Neural progenitor cell (in vitro differentiated cells): ENCODE measurements at places on chromosomes 11 and 22. TPM values are rescaled to one million over a fixed set of nuclear protein-coding genes. Genes with fewer than 3 reads are reported as not detected.
A peak's percentile ranks its signal among the peaks of the same experiment; 100 is the strongest.

Gene SCN3B
- total RNA-seq, result 0.12 TPM in 1 of 2 replicates, not detected in the other

GRCh38 chr22:31962387-31963125, 18.2 kb downstream of the YWHAH start:
- H3K27ac ChIP-seq, result no peak overlapping the region
- no peak for DNase-seq
- H3K27me3 ChIP-seq, result no peaks in the 10 kb centered on the region
- H3K4me1 ChIP-seq, result peaks cover 6% of the 10 kb centered on the region
- H3K4me3 ChIP-seq, result no peak overlapping the region
- H3K36me3 ChIP-seq, result no peaks in the 10 kb centered on the region

DNA sequence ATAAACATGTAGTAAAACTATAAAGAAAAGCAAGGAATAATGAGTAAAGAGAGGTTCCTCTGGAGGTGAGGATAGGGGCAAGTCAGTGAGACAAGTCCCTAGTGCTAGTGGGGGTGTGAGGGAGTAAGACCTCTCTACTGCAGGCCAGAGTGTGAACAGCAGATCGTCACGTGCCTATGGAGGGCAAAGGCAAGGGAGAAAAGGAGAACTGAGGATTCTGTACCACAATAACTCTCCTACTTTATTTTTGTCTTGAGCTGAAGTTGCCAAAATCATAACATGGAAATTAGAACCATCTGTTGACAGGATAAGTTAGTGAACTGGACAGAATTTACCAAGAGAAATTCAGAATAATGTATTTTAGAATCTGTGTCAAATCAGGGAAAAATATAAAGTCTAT, 77.6 kb downstream of the ENTHD1 start:
- H3K4me1 ChIP-seq, result no peaks in the 10 kb centered on the region
- H3K4me3 ChIP-seq, result no peak overlapping the region
- H3K27me3 ChIP-seq, result peaks cover 29% of the 10 kb centered on the region

GRCh38 chr11:73223998-73224730, 6.1 kb downstream of the P2RY2 start:
- no peak overlapping the region for H3K27ac ChIP-seq
- H3K4me3 ChIP-seq, result no peak overlapping the region
- H3K4me1 ChIP-seq, result peaks cover 9% of the 10 kb centered on the region
- no peaks in the 10 kb centered on the region for H3K36me3 ChIP-seq
- DNase-seq, result no peak

GRCh38 chr22:43995798-43996169, 28.3 kb upstream of the PARVB start:
- DNase-seq, result no peak
- no peaks in the 10 kb centered on the region for H3K4me1 ChIP-seq
- H3K4me3 ChIP-seq, result no peak overlapping the region
- H3K27ac ChIP-seq, result no peak overlapping the region
- H3K36me3 ChIP-seq, result no peaks in the 10 kb centered on the region
- no peaks in the 10 kb centered on the region for H3K27me3 ChIP-seq

GRCh38 chr11:111570796-111571195, 30.3 kb downstream of the LAYN start:
- DNase-seq, result no peak
- no peaks in the 10 kb centered on the region for H3K27me3 ChIP-seq
- H3K4me1 ChIP-seq, result peaks cover 20% of the 10 kb centered on the region
- H3K36me3 ChIP-seq, result no peaks in the 10 kb centered on the region

- H3K27me3 ChIP-seq, result no peaks in the 10 kb centered on the region
- H3K36me3 ChIP-seq, result no peaks in the 10 kb centered on the region
- H3K4me1 ChIP-seq, result no peaks in the 10 kb centered on the region
- no peak for DNase-seq
- no peak overlapping the region for H3K27ac ChIP-seq
These were observed 55.5 kb downstream of the FAM76B start for GRCh38 chr11:95734009-95734572.

GRCh38 chr11:9982796-9983579, 311.0 kb downstream of the SBF2 start:
- no peaks in the 10 kb centered on the region for H3K36me3 ChIP-seq
- H3K4me3 ChIP-seq, result no peak overlapping the region
- peak; percentile 32 for DNase-seq
- H3K27me3 ChIP-seq, result no peaks in the 10 kb centered on the region
- peak overlapping the region; percentile 11 for H3K27ac ChIP-seq
- peaks cover 16% of the 10 kb centered on the region for H3K4me1 ChIP-seq

DNA sequence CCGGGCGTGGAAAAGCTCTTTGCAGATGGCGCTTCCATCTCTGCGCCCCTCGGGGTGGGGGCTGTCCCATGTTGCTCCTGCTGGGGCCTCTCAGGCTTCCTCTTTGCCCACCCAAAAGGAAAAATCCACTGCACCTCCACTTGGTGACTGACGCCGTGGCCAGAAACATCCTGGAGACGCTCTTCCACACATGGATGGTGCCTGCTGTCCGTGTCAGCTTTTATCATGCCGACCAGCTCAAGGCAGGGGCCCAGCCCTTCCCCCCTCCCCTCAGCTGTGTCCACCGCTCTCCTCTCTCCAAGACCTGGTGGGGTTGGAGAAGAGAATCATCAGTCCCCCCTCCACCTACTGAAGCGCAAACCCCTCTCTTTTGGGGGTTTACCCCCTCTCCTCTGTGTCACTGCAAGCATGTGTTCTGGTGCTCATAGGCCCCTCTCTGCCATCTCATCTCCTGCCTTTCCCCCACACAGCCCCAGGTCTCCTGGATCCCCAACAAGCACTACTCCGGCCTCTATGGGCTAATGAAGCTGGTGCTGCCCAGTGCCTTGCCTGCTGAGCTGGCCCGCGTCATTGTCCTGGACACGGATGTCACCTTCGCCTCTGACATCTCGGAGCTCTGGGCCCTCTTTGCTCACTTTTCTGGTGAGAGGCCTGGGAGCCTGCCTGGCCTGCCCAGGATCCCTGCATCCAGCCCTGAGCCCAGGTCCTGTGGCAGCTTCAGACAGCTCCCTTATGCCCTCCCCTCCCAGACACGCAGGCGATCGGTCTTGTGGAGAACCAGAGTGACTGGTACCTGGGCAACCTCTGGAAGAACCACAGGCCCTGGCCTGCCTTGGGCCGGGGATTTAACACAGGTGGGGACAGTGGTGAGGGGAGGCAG, 1.8 kb downstream of the LARGE2 start:
- peak; percentile 2 for DNase-seq
- H3K27ac ChIP-seq, result no peak overlapping the region
- H3K36me3 ChIP-seq, result no peaks in the 10 kb centered on the region
- H3K27me3 ChIP-seq, result peaks cover 10% of the 10 kb centered on the region
- peaks cover 26% of the 10 kb centered on the region for H3K4me1 ChIP-seq

- no peaks in the 10 kb centered on the region for H3K36me3 ChIP-seq
- peak; percentile 7 for DNase-seq
- H3K4me3 ChIP-seq, result peak overlapping the region; percentile 31
- H3K4me1 ChIP-seq, result peaks cover 45% of the 10 kb centered on the region
- H3K27ac ChIP-seq, result peak overlapping the region; percentile 95
These were observed 10.8 kb downstream of the TRIM66 start for GRCh38 chr11:8671651-8672062.
